ENCODE measurements at places on chromosomes 6 and 20. TPM values are rescaled to one million over a fixed set of nuclear protein-coding genes. Genes with fewer than 3 reads are reported as not detected.

Gene LAMP5
- total RNA-seq: under 0.01 TPM

Gene RHAG
- not detected for total RNA-seq

Gene CRISP3
- not detected for total RNA-seq

Gene DDX43
- total RNA-seq: 2.7 TPM

Gene POPDC3
- 23.6 TPM for total RNA-seq

Gene ZSCAN23
- 6.3 TPM for total RNA-seq

Gene GFOD1
- 2.4 TPM for total RNA-seq

Gene DUSP15
- total RNA-seq: not detected

Gene LAMA4
- total RNA-seq: 105 TPM

Gene CD93
- total RNA-seq: 1.00 TPM

Gene CEP162
- total RNA-seq: 11.0 TPM
